Endothelial cell of umbilical vein (primary cell): ENCODE measurements at places on chromosomes 4 and X.

- DNase-seq = no peak
These were observed 2.5 kb downstream of the ARHGEF9 start for GRCh38 chrX:63782515-63782914.

GRCh38 chr4:107423677-107424405, 296.2 kb downstream of the PAPSS1 start:
- DNase-seq = no peak

- no peak for DNase-seq
These were observed 67.8 kb downstream of the PSAPL1 start for GRCh38 chr4:7366954-7367353.

DNA sequence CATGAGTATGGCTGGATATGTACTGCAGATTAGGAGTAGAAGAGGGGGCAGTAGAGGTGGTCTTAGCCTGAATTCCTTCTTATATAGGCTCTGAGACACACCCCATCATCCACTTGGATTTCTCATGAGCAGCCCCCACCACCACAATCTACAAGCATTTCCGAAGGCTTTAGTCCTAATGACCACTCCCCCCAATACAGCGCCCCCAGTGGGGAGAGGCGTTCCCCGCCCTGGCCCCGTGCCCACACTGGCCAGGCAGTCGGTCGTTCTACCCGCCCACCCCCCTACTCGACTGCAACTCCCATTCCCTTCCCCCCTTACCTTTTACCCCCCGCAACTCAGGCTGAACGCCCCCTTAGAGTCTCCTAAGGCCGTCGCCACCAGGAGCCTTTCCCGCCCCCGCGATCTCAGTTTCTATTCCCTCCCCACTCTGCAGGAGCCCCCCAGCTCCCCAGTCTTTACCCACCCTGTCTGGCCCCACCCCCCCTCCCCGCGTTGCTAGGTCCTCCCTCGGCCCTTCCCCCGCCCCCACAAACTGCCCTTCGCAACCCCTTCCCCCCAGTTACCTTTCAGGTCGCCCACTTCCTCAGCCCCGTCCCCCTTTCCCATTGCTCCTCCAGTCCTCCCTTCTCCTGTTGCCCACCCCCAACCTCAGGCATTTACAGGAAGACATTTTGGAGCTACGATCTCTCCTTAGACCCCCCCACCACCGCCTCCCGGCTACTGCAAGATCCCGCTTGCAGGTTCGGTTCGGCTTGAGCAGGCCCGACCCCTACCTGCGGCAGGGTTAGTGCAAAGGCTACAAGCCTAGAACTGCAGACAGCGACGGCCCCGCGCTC, 468 bp downstream of the ZMYM3 start:
- peak; percentile 58 for DNase-seq

DNA sequence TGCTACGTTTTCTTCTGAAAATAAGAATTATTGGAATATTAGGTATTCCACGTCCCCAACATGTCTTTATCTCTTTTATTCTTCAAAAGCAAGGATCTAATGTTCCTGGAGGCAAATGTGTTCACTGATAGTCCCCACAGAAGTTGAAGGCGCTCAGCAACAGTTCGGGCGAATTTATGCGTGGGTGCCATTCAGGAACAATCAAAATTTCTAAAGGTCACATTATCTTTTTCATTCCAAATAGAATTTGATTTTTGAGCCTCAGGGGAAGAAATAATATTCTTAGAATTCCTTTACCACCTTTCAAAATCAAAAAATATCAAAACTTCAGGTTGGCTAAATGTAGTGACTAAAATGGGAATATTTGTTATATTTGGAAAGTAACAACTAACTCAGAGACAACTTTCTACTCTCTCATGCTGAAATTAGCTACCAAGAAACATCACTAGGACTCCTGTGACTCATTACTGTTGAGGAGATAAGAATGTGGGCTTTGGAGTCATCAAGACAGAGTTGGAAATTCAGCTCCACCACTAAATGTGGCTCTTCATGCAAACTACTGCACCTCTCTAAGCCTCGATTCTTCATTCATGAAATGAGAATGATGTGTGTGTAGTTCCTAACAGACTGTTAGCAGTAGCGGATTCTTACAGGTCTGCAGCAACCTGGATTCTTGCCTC, 72.3 kb upstream of the KIT start:
- DNase-seq = no peak

DNA sequence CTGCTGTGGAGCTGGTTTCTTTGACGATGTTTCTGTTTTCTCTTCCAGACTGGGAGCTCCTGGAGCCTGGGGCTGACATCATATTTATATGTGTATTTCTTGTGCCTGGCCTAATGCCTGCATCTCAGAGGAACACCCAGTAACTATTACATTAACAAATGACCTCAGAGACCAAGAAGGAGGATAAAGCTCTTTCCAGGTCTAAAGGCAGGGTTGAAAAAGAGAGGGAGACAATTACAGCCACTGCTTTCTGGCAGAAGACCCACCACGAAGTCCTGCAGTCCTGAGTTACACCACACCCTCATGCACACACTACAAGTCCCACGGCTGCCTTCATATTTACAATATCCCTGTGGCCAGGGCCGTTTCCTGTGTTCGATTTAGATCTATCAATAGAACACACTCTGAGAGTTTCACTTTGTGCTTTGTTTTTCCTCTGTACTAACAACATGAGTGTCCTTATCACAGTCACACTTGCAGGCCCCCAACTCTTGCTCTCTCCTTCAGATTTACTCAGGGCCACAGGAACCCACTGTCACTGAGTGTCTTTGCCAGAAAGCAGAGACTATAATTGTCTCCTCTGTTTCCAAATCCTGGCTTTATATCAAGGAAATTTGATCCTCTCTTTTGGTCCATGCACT, 535.5 kb downstream of the MID1IP1 start:
- DNase-seq = peak; percentile 36

- DNase-seq = no peak
These were observed 33.7 kb upstream of the CCSER1 start for GRCh38 chr4:90093526-90093925.

DNA sequence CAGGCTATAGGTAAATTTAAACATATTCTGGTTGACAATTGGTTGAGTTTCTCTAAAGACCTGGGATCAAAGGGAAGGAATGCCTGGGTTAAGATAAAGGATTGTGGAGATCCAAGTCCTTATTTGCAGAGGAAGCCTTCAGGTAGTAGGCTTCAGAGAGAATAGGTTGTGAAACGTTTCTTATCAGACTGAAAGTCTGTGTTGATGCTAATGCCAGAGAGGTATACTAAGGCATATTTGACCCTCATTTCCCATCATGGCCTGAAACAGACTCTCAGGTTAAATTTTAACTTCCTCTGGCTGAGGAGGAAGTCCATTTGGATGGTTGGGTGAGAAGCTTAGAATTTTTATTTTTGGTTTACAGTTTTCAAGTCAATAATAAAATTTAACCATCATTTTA, 48.1 kb downstream of the UGT2A2 start:
- no peak for DNase-seq

- DNase-seq = peak; percentile 23
These were observed 212.7 kb downstream of the SLIT2 start for GRCh38 chr4:20464381-20464780.

DNA sequence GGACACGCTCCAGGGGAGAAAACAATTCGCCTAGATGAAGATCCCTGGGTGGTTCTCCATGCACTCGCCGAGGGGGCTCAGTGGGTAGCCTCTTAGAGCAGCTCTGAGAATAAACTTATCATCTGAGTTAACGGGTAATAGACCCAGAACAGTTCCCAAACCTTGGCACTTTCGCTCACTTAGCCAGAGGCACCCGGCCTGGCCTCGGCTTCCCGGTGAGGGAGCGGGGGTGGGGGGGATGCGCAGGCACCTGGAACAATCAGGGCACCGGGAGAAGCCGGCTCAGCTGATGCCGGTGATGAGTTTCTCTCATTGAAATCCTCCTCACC, 405 bp upstream of the ZAR1 start:
- no peak for DNase-seq

DNA sequence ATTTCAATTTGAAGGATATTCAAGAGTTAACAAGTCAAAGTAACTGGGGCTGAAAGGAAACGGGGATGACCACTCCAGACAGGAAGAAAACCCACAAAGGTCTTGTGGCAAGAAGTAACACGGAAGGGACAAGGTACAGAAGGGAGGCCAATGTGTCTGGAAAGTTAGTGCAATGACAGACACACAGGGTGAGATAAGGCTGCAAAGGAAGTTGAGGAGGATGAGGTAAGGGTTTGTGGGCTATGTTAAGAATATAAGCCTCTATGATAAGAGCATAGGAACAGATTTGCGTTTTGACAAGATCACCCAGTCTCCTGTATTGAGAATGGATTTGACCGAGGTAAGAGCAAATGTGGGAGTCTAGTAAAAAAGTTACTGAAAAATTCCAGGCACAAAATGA, 21.9 kb upstream of the EMCN start:
- peak; percentile 65 for DNase-seq

DNA sequence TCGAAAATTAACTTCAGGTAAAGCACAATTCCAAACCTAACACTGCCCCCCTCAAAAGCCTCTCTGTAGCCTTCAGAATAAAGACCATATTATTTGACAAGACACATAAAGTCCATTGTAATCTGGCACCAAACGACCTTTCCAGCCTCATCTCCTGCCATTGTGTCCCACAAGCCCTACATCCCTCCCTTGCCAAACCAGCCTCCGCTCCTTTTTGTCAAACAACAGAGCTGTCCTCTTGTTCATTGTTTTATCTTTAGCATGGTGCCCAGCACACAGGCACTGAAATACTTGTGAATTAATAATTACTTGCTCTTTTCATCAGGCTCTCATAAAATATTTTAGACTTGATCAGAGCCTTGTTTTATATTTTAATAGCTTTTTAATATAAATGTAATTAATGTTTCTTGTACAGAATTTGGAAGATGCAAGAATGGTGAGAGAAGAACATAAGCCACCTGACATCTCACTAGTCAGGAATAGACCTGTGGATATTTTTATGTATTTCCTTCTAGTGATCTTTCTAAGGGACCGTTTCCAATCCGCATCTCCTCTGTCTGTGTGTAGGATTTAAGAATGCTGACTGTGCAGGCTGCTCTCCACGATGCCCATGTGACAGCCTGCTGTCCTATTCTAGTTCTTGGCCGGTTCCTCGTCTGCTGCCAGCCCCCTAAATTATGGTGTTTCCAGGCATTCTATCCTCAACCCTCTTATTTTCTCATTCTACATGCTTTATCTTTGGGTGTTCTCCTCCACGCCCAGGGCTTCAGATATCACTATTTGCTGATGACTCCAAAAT, 3.0 kb upstream of the IRF2 start:
- no peak for DNase-seq

DNA sequence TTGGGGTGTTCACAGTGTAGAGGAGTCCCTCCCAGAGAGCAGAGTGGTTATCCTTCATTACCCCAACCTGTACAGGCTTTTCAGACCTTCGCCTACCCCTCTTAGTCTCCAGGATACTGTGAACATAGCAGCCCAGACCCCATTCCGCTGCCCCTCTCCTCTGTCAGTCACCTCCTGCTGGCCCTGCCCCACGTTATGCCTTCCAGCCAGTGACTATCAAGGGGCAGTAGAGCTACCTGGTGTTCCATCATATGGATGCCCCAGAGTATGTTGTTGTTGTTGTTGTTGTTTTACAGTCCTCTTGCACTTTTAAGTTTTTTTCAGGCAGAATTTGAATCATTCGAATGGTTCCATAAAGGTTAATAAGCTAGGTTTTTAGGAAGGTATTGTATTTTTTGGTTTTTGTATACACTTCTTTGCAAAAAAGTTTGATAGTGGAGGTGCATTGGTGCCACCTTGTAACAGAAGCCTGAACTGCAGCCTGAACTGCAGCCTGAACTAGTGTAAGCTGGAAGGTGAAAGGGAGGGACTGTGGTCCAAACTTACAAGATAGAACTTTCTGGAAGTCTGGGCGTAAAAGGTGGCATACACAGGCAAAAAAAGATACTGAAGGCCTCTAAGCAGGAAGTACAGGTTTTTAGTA, 101.4 kb upstream of the RAB40AL start:
- DNase-seq = peak; percentile 54

- DNase-seq = no peak
These were observed 1408.0 kb downstream of the RAPGEF2 start for GRCh38 chr4:160510928-160511327.

GRCh38 chr4:114208574-114209151, 229.2 kb upstream of the ARSJ start:
- DNase-seq = no peak
